Activated naive CD4-positive, alpha-beta T cell (primary cell): ENCODE measurements at places on chromosomes 7 and 10.

GRCh38 chr10:33284945-33285344 is 49.5 kb downstream of the NRP1 start:
- no peak for DNase-seq

DNA sequence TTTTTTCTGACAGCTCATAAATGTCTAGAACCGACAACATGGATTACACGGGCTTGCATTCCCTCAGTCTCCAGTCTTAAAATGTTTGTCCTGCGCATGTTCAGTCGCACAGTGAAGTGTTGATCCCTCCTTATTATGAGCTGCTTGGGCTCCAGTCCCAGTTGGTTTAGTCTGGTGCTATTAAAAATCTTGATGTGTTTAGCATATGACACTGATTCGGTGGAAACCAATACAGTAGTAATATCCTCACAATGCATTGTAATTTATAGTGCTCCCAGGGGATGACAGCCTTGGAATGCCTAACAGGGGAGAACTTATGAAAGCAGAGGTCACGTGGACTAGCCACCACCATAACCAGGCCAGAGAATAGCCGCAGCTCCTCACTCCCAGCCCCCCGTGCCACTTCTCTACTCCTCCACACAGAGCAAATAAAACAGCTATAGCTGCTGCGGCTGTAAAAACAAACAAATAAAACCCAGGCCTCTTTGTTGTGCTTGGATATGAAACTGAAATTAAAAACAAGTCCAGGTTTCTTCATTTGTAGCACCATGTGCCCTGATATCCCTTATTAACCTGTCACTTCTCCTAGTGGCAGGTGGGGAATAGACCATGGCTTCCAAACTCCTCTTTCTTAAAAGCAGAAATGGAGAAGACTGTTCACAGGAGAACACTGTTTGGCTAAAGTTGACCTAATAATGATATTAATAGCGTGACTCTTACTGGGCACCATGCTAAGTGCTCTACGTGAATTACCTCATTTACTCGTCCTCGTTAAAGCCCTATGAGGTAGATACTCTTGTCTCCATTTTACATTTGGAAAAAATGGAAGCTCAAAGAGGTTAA is 7.7 kb downstream of the DPCD start:
- DNase-seq, result no peak

- no peak for DNase-seq
Observed at GRCh38 chr7:47268851-47269836, 312.8 kb downstream of the TNS3 start.

DNA sequence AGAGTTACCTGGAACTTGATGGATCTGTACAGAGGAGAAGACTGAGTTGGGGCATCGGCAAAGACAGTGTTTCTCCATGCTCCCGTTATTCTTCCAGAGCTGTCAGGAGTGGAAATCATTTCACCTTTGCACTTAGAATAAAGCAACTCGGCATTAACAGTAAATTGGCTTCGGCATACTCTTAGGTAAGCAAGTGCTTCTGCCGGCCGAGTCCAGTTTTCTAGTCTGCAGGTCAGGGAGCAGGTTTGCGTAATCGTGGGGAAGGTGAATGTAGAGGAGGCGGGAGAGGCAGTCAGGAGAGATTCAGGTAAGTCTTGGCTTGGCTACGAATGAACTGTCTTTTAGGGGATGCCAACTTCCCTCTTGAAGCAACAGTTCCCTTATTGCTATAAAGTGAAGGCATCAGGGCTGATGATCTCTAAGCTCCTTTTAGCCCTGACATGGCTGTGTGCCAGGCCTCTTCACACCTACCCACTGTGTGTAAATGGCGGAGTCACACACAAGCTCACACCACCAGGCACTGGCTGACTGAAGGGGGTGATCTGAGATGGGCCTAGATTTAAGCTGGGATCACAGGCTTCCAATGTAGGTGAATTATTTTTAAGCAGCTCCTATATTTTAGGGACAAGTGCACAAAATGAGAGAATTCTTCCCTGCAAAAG is 127.1 kb downstream of the GATA3 start:
- no peak for DNase-seq

DNA sequence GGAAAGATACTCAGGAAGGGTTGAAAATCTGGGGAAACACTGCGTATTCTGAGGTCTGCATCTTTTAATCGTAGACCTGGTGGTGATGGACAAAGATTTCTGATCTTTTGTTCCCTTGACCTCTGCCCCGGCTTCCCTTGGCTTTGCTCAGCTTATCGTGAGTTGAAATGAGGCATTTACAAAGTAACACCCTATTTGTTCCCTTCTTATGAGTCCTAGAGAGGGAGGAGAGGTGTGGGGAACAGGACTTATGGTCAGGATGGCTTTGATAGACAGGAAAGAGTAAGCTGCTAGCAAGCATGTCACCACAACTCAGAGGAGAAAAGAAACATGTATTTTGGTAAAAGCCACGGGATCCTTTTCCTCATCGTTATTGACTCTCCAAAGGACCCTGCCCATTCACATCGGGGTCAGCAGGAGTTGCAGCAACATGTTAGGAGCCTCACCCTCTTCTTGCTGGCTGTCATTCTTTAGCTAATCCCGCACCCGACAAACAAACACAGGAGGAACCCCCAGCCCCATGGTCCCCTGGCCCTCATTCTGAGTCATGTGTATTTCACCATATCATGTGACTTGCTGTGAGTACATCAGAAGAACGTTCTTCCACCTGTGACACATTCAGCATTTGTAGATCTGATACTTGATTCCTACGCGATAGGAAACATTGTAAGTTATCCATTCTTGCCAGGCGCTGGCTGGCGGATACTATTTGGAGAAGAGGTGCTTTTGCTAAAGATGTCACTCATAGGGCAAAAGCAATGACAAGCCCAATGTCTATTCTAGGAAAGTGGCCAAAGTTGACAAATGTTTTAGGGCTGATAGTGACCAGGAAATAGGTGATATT is 170.1 kb downstream of the RTKN2 start:
- DNase-seq, result no peak

GRCh38 chr10:101934686-101935305 is 91.2 kb upstream of the KCNIP2 start:
- DNase-seq, result no peak

DNA sequence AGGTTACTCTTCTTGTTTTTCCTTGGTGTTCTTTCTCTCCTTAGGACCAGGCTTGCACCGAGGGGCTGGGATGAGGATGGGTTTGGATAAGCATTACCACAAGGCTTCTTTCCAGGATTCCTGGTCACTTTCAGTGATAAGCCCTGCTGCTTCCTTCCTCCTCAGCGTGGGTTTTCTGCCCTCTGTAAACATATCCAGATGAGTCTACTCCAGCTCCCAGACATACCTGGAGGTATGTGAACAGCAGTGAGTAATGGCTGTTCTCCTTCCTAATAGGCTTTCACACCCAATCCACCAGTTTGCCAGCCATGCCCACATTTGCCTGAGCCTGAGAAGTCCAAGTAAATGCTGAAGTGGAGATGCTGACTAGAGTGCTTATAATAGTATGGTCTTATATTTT is 229.8 kb upstream of the YAE1 start:
- no peak for DNase-seq

- DNase-seq, result no peak
Observed at GRCh38 chr7:155194382-155195140, 103.1 kb upstream of the INSIG1 start.

GRCh38 chr7:105978035-105978434 is 15.0 kb downstream of the CDHR3 start:
- no peak for DNase-seq

DNA sequence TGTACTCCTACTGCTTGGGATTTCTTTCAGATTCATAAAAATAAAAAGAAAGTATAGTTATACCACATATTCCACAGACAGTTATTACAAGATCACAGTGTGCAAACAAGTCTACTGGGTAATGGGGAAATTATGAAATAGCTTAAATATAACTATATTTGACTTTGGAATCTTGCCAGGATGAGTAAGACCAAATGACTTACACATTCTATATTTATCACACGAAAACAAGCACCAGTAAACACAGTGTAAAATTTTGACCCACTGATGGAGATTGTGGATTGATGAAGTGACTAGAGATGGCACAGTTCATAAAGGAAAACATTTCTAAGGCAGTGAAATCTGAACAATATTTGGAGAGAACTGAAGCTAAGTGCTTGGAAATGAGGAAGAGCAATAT is 339.7 kb downstream of the THSD7A start:
- no peak for DNase-seq

- DNase-seq, result no peak
Observed at GRCh38 chr7:3710122-3710521, 409.1 kb downstream of the SDK1 start.

GRCh38 chr10:108591417-108591816 is 1331.9 kb downstream of the XPNPEP1 start:
- DNase-seq, result no peak

DNA sequence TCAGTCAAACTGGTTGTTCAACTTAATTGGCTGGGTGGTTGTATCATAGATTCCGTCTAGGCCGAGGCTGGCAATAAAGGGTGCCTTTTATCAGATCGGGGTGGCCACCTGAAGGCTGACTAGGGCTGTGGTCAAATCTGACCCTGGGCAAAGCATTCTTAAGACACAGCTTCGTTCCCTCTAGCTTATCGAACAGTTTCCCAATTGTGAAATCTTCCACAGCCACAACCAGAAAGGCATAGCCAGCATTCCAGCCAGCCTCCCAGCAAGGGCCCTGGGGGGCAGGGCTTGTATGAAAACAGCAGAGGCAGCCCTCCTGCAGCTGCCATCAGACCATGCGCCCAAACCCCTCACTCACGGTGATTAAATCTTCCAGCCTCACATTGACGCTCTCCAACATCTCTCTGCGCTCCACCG is 42.5 kb upstream of the TMEM213 start:
- no peak for DNase-seq

- no peak for DNase-seq
Observed at GRCh38 chr7:133688483-133689239, 435.8 kb downstream of the EXOC4 start.

DNA sequence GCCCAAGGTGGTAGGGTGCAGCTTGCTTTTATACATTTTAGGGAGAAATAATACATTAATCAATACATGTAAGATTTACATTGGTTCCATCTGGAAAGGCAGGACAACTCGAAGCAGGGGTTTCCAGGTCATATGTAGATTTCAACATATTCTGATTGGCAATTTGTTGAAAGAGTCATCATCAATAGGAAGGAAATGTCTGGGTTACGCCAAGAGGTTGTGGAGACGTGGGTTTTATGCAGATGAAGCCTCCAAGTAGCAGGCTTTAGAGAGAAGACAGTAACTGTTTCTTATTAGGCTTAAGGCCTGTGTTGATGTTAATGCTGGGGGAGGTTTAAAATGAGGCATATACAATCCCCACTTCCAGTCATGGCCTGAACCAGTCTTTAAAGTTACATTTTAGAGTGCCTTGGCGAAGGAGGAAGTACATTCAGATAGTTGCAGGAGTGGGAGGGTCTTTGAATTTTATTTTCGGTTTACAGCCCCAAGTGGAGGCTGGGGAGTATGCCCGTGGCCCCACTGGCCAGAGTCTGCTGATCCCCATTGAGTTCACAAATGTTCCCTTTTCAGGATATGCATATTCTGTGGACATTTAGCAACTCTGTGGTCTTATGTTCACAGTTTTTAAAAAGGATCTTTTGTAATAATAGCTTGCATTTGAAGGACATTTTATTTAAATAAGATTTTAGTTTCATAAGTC is 166.0 kb upstream of the GDF10 start:
- no peak for DNase-seq

GRCh38 chr10:27503498-27504006 is 552 bp upstream of the RAB18 start:
- DNase-seq, result no peak

GRCh38 chr10:77405771-77406241 is 231.8 kb downstream of the KCNMA1 start:
- DNase-seq, result no peak

GRCh38 chr7:36875794-36876193 is 151.5 kb upstream of the AOAH start:
- no peak for DNase-seq

DNA sequence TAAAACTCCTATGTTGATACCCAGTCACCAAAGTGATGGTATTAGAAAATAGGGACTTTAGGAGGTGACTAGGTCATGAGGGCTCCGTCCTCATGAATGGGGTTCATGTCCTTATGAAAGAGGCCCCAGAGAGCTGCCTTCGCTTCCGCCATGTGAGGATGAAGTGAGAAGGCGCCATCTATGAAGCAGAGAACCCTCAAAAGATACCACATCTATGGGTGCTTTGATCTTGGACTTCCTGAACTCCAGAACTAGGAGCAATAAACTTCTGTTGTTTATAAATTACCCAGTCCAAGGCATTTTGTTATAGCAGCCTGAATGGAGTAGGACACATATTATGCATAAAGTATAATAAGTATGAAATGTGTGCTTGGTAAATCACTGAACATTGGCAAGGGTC is 8.1 kb upstream of the PDSS1 start:
- DNase-seq, result no peak

GRCh38 chr7:53743697-53744402 is 708.4 kb downstream of the POM121L12 start:
- no peak for DNase-seq

- no peak for DNase-seq
Observed at GRCh38 chr7:36273836-36274235, 115.8 kb upstream of the ANLN start.

DNA sequence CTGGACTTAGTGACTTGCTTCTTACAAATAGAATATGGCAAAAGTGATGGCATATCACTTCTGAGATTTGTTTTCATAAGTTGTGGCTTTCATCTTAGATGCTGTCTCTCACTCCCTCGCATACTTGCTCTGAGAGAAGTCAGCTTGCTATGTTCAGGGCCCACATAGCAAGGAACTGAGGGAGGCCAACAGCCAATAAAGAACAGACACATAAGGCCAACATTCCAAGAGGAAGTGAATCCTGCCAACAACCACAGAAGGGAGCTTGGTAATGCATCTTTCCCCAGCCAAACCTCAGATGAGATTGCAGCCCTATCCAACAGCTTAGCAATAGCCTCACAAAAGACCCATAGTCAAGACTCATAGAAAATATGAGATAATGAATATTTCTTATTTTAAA is 39.2 kb upstream of the DMTF1 start:
- no peak for DNase-seq

DNA sequence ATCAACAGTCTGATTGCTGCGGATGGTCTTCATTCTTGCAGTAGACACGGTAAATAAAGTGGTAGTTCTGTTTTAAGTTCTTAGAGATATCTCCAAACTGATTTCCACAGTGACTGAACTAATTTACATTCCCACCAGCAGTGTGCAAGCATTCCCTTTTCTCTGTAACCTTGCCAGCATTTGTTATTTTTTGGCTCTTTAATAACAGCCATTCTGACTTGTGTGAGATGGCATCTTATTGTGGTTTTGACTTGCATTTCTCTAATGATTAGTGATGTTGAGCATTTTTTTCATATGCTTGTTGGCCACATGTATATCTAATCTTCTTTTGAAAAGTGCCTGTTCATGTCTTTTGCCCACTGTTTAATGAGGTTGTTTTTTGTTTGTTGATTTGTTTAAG is 30.2 kb upstream of the CXCL12 start:
- DNase-seq, result no peak

- no peak for DNase-seq
Observed at GRCh38 chr10:119198438-119198837, 8.9 kb upstream of the GRK5 start.

DNA sequence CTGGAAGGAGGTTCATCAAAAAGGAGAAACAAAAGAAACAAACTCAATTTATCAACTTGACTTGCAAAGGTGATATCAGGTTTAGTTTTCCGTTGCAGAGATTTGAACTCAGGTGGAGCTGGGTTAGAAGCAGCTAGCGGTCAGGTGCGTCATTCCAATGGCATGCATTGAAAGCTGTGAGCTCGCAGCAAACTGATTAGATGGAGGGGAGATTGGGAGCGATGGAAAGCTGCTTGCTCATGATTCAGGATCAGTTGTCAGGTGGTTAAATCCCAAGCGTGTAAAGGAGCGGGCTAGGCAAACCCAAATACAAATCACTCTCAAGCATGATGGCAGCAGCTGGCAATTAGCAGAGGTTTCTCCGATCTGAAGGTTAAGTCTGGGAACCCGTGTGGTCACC is 49.3 kb upstream of the AFAP1L2 start:
- DNase-seq, result no peak
